CD4-positive, alpha-beta T cell treated with Interleukin-21 for 1 hour (primary cell): ENCODE measurements at places on chromosomes 1 and 21.

DNA sequence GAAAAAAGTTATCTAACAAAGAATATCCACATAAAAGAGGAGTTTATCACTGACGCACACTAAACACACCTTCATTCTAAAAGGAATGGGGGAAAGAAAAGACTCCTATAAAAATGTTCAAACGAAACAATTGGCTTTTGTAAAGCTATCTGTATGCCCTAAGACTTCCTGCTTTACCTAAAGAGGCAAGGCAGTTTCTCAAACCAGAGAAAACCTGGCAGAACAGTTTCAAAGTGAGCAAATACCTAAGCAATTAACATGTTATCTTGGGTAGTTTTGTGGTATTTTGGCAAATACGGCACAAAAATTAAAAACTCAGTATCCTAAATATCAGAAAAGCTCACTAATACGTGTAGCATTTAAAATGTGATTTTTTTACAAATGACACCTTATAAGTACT, 1.9 kb downstream of the PUM1 start:
- peak; percentile 31 for DNase-seq

- no peak for DNase-seq
Observed at GRCh38 chr1:99704356-99704816, 58.5 kb downstream of the PALMD start.

GRCh38 chr1:240352769-240353168, 259.2 kb downstream of the GREM2 start:
- no peak for DNase-seq

DNA sequence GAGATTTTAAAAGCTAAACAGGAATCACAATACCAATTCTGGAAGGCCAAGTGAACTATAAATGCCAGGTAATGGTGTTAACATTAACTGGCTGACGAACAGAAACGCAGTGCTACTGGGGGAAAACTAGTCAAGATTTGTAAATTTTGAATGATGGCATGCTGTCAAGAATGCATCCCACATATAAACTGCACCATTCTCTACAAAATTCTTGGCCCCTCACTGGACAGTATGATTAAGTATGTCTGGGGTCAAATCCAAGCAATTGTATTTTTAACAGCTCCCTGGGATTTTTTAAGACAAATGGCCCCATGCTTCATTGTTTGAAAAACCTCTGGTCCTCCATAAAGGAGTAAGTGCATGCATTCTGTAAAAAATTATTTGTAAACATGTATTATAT, 73.2 kb upstream of the COA6 start:
- DNase-seq, result no peak

DNA sequence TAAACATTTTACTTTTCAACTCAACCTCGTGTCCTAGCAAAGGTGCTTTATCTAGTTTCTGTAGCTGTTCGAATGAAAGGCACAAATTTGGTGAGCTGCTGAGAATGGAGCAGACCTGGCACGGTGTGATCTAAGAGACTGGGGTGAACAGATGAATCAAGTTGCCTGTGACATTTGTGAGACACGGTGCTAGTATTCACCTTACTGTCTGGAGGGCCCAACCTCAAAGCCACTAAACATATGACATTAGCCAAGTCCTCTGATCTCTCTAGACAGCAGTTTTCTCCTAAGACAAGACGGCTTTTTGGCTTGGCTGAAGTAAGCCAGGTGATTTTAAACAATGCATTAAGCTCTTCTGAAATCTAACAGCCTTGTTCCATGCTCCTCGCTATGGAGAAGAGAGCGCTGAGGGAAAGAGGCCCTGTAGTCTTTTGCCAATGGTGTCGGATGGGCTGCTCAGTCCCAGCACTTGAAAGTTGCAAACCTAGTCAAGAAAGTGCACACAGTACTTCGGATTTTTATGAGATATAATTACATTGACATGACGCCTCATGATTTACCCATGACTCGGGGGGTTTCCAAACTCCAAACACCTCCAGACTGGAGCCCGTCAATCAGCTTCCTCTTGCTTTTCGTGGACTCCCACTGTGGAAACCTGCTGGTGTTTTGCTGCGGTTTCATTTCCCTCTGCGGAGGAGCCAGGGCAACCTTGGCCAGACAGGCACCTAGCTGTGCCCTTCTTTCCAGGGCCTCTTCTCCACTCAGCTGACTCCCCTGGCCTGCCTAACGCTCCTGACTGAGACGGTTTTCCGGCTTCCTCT, 794 bp upstream of the TOR3A start:
- DNase-seq, result peak; percentile 60

GRCh38 chr1:222889440-222889839, 74.6 kb downstream of the DISP1 start:
- no peak for DNase-seq

GRCh38 chr1:47175227-47175934, 14.5 kb downstream of the PDZK1IP1 start:
- DNase-seq, result peak; percentile 45
